ENCODE measurements at places on chromosomes 7 and 10.

DNA sequence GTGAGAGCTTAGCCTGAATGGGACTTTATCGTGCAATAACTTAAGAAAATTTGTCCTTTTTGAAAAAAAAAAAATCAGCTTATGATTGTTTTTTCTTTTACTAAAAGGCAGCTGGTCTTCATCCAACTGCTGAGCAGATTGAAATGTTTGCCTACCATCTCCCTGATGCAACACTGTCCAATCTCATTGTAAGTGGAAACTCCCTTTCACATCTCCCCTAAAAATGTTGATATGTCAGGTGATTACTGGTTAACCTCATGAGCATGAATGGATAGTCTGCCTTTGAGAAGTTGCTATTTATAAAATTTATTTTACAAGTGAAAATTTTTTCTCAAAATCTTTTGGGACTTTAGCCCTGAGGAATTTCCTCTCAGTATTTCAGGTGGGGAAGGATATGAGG, 17.8 kb upstream of the HKDC1 start:
- no peak for DNase-seq

GRCh38 chr10:123464430-123465323, 201.5 kb upstream of the GPR26 start:
- no peak for DNase-seq

DNA sequence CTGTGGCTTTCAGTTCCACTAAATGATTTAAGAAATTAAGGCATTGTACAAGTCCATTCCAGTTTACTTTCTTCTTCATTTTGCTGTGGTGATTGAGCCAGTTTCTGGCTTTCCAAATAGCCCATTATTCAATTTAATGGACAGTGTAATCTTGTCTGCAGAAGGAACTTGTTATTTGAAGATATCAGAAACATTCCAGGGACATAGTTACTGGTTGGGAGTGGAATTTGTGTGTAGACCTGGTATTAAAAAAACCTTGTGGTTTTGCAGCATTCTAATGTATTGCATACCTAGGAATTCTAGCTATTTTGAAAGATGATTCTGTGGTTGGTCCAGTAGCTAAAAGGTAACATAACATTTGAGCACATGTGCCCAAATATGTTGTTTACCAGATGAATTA, 72.2 kb downstream of the MCU start:
- no peak for DNase-seq

GRCh38 chr10:22427890-22428571, 82.7 kb downstream of the SPAG6 start:
- DNase-seq: no peak

GRCh38 chr10:16509996-16510395, 11.7 kb downstream of the C1QL3 start:
- no peak for DNase-seq

DNA sequence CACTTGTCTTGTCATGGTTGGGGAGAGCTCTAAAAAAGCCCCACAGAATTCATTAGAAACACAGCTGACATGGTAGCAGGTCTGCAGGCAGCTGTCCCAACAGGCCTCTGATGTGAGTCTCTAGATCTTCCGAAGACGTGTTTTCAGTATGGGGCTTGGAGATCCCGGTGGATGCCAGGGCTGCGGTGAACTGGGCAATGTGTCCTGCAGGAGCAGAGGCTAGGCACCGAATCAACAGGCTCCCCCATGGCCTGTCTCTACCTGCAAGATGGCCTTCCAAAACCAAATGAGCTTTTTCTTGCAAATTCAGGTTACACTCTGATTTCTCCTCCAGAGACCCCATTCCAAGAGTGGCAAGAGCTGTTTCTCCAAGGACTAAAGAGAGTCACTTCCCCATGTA, 2.9 kb downstream of the CPXM2 start:
- DNase-seq: no peak

DNA sequence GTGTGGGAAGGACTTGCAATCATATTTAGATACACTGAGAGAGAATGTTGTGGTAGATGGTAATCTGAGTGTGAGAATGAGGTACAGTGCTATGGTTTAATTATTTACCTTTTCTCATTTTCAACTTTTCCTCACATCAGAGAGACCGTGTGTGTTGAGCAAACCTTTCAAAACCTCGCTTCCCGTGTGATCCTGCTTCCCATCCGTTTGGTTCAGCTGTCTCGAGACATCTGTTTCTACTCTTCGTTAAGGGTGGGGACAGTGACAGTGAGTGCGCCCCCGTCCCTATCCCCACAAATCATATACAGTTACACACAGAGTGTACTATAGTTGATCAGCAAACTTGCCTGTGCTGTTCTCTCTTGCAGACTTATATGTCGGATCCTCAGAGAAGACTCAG, 33.0 kb upstream of the NOBOX start:
- DNase-seq: no peak

DNA sequence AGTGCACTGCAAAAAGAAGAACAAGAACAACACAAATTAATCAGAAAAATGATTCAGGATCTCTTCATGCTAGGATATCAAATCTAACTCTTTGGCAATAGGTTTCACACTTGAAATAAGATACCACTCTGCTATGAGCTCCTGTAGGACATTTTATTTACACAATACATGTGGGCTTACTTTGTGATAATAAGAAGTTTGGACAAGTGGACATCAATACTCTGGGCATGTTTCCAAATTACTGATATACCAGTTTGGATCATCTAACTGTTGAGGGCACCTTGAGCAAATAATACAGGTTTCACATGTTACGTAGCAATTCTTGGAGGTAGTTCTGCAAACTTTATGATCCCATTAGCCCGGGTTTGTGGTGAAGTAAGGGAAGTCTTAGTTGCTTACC, 59.8 kb downstream of the CPVL start:
- DNase-seq: no peak

- no peak for DNase-seq
Observed at GRCh38 chr7:122710916-122711315, 8.2 kb upstream of the RNF148 start.

GRCh38 chr10:77974396-77975074, 48.0 kb upstream of the DLG5 start:
- DNase-seq: no peak

GRCh38 chr10:73841526-73842285, 30.3 kb upstream of the NDST2 start:
- DNase-seq: no peak

GRCh38 chr7:102193806-102194205, 92.9 kb upstream of the SH2B2 start:
- DNase-seq: no peak

- no peak for DNase-seq
Observed at GRCh38 chr10:113320987-113321386, 231.9 kb upstream of the HABP2 start.

DNA sequence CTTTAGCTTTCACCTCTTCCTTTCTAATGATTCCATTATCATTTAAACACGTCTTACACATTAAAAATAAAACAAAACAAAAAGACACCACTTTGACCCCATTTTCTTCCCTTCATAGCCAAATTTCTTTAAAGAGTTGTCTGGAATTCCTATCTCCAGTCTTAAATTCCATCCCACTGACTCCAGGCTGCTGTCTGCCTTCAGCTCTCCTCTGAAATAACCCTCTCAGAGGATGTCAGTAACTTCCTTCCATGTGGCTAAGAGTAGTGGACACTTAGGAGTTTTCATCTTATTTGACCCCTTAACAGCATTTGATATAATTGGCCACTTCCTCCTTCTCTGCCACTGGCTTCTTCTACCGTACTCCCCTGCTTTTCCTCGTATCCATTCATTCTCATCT, 69.6 kb upstream of the MKX start:
- no peak for DNase-seq

GRCh38 chr10:27252267-27253000, 11.8 kb upstream of the ACBD5 start:
- DNase-seq: no peak

DNA sequence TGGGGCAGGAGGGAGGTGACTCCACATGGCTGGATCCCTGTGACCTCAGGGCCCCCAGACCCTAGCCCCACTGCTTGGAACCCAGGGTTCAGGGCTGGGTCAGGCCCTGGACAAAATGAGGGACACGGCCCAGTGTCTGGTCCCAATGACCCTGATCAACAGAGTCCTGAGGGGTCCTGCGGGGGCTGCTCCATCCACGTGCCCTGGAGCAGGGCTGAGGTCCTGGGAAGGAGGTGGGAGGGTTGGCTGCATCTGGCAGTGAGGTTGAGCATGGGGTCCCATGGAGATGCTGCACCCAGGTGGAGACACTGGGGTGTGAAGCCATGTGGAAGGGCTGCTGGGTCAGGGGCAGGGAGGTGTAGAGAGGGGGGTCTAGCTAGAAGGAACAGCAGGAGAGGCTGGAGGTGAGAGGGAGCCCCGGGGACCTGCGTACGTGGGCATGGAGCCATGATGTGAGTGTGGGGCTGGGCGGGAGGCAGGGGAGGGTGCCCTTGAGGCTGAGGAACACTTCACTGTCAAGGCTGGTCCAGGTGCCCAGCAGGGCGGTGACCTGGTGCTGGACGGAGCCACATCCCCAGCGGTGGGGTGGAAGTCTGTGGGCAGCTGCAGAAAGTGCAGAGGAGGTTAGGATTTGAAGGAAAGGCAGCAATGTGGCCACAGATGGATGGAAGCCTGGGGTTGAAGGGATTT, 604 bp downstream of the SCART1 start:
- DNase-seq: no peak
